ENCODE measurements at places on chromosomes 2 and 18.

DNA sequence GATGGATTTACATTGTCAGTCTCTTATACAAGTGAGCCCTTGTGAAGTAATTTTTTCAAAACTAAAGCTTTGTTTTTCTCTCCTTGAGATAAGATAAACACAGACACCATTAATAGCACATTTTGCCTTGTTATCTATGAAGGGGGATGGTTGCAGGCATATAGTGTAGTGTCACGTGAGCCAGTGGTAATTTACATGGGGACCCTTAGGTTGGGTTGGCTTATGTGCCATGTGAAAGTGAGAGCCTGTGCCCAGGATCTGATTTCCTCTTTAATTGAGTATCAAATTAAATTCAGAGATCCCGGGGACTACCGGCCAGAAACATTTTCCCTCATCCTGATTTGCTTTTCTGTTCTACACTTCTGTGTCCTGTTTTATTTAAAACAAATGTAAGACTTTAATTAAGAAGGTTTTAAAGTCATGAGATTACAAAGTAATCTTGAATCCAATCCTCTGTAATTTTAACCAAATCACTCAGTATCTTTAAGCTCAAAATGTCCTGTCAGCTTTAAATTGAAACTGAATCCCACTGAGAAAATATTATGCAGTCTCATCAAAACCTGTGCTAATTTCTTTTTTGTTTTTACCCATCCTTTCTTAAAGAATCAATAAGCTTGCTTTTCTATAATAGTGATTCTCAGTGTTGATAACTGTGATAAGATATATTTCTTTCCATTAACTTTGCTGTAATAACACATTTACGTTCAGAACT is 63.8 kb downstream of the PTPRM start:
- DNase-seq = no peak

DNA sequence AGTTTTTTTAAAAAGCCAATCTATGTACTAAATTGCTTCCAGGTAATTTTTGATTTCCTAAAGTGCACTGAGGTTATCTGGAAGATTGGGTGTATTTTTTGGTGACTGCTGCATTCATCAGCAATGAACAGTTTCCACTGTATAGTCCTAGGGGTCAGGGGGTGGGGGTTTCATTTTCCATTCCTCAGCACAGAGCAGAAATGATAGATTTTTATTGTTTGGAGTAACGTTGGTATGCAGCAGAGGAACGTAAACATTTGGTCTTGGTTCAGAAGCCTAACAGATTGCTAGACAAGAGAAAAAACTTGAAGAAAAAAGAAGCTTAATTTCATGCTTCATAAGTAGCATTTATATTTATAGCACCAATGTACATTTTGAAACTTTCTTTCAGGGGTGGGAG is 54.9 kb downstream of the ZCCHC2 start:
- DNase-seq = no peak

DNA sequence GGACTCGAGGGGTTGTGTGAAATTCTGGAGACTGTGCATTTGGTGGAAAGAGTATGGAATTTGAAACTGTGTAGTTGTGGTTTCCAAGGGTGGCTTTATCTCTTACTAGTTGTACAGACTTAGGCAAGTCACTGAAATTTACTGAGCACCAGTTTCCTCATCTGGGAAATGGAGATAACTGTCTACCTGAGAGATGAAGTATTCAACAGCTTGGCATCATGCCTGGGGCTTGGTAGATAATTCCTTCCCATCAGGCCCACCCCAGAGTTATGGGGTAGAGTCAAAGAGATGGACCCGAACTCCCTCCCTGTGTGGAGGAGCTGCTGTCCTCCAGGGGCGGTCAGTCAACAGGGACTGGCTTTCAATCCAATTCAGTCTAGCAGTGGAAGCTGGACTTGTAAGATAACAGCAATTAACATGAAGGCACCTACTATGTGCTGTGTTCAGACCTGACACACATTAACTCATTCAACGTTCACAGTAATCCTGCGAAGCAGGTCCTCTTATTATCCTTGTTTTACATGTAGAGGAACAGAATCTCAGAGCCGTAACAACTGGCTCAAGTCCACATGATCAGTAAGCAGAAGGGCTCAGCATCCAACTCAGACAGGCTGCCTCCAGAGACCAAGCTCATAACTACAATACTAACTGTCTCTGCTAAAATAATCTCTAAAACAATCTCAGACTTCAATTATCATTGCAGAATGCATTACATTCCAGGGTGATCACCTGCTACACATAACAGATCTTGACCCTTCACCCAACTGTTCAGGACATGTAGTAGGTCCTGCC is 432.1 kb downstream of the LPIN1 start:
- no peak for DNase-seq

GRCh38 chr18:12430137-12430990 is 22.6 kb downstream of the PRELID3A start:
- DNase-seq = no peak

DNA sequence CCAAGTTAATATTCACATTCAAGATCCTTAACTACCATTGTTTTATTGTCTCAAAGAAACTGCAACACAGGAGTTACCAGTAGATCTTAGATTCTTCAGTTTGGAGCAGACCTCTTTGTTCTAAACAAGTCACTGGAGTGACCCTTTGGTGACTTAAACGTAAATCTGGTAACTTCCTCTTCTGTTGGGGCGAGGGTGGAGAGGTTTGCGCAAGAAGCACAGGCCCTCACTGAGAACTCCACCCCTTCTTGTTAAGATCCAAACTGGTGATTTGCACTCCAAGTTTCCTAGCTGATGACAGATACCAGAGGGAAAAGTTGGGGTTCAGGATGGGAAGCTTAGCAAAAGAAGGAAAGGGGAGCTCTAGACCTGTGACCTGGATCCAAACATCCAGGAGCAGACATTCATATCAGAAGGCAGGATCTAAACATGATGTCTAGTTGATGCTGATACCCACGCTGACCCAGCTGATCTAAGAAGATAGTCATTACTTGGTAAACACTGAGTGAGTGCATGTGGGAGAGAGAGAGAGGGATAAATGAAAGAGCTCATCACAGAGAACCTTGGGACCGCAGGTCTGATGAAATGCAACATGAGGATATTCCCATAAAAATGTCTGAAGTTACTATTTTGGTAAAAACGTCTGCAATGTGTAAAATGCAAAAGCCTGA is 256.0 kb downstream of the CDH20 start:
- DNase-seq = no peak

DNA sequence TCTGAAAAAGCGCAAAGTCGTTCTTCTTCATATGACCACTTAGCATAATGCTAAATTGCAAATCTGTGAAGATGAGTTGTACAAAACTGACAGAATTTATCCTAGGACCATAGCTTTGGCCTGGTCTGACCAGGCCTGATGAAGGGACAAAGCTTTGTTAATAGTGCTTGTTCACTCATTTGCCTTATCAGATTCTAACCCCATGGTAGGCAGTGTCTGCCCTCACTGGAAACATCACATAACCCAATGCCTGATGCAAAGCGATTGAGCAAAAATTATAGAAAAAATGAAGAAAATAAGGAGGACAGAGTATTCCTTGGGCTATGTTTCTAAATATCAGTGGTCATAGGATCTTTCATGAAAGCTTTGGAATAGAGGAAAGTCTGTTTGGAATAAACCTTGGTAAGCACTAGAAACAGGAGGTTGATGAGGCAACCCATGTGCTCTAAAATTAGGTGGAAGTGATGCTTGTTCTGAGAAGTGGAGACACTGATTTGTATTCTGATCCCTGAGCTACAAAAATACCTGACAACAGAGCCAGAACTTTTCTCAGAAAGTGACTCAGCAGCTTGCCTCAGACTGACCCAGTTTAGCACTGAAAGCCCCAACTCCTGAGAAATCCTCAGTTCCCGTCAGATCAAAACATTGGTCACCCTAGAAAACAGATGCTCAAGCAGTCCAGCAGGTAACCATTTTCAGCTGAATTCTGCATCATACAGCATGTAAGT is 131.4 kb upstream of the MAPRE2 start:
- no peak for DNase-seq

- DNase-seq = no peak
Measured at GRCh38 chr2:235206399-235206798, 254.6 kb downstream of the SH3BP4 start.

- peak; percentile 19 for DNase-seq
Measured at GRCh38 chr2:43609290-43609918, 13.6 kb upstream of the THADA start.
